CD8-positive, alpha-beta memory T cell (primary cell): ENCODE measurements at places on chromosomes 6 and 20. TPM values are rescaled to one million over a fixed set of nuclear protein-coding genes. Genes with fewer than 3 reads are reported as not detected.

Gene TMEM63B
- total RNA-seq = 20.3 TPM

DNA sequence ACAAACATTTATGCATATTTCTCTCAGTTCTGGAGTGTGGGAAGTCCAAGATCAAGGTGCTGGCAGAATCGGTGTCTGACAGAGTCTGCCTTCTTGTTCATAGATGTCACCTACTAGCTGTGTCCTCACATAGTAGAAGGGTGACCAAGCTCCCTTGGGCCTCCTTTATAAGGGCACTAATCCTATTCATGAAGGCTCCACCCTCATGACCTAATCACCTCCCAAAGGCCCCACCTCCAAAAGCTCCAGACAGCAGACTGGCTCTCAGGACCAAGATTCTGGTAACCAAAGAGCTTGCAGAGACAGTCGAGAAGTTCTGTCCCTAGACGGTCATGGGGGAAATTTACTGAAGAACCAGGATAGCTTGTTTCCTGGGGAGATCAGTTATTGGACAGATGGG, 139.1 kb downstream of the COL9A1 start:
- DNase-seq = no peak
- H3K36me3 ChIP-seq = no peaks in the 10 kb centered on the region
- no peaks in the 10 kb centered on the region for H3K4me1 ChIP-seq
- no peak overlapping the region for H3K4me3 ChIP-seq

- DNase-seq = no peak
- H3K4me1 ChIP-seq = peaks cover 24% of the 10 kb centered on the region
- H3K27ac ChIP-seq = no peak overlapping the region
- H3K27me3 ChIP-seq = no peaks in the 10 kb centered on the region
- no peak overlapping the region for H3K4me3 ChIP-seq
Measured at GRCh38 chr6:16624636-16625290, 136.5 kb downstream of the ATXN1 start.

Gene PRL
- total RNA-seq = not detected

DNA sequence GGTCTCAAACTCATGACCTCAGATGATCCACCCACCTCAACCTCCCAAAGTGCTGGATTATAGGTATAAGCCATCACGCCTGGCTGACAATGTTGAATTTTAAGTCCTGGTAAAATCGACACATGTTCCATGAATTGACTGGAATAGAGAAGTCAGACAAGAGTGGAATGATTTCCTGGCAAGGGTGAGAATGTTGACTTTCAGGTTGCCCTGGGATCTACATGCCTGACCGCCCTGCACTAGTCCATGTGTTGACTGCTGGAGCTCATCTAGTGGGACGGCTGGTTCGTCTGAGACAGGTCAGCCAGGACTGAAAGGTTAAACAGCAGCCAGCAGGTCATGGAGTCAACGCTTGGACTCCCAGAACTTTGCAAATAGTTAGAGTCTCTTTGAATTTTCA, 88.8 kb downstream of the SASH1 start:
- H3K4me3 ChIP-seq = no peak overlapping the region
- H3K27me3 ChIP-seq = no peaks in the 10 kb centered on the region
- H3K4me1 ChIP-seq = no peaks in the 10 kb centered on the region
- no peak for DNase-seq
- no peaks in the 10 kb centered on the region for H3K36me3 ChIP-seq

GRCh38 chr20:20528861-20529260, 161.0 kb downstream of the INSM1 start:
- H3K27me3 ChIP-seq = no peaks in the 10 kb centered on the region
- H3K4me1 ChIP-seq = no peaks in the 10 kb centered on the region
- H3K27ac ChIP-seq = no peak overlapping the region
- DNase-seq = no peak

DNA sequence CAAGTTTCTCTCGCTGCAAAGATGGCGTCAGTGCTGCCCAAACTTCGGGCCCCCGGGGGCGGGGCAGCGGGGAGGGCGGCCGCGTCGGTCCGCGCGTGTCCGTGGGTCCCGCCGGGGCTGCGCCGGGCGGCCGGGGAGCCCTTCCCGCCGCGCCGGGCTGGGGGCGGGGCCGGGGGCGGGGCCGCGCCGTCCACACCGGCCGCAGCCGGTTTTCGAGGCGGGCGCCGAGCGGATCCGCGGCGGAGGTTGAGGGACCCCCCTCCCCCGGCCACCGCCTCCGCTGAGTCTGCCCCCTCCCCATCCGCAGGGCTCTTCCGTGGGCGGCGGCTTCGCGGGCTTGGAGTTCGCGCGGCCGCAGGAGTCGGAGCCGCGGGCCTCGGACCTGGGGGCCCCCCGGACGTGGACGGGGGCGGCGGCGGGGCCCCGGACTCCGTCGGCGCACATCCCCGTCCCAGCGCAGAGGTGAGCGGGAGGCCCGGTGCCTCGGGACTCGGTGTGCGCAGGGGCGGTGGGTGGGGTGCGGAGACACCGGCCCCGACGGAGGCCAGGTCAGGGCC, 572 bp downstream of the SLC2A4RG start:
- no peaks in the 10 kb centered on the region for H3K27me3 ChIP-seq
- H3K27ac ChIP-seq = peak overlapping the region; percentile 38
- H3K36me3 ChIP-seq = peaks cover 11% of the 10 kb centered on the region
- DNase-seq = peak; percentile 58
- peak overlapping the region; percentile 66 for H3K4me3 ChIP-seq
- peaks cover 30% of the 10 kb centered on the region for H3K4me1 ChIP-seq

Gene NOX3
- total RNA-seq = not detected

DNA sequence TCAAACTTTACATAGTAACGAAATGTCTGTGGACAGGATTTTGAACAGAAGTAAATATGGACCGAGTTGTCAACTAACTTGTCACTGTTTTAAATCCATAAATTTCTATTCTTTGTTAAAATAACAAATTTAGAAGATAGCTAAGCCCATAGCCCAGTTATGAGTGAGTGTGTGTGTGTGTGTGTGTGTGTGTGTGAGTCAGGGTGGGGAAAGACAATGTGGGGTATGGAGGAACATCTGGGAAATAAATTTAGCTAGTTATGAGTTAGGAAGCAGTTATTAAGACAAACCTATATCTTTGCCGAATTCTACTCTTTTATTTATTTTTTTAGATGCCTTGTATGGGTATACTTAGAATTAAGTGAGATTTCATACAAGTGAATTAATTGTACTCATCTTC, 9.0 kb downstream of the TPBG start:
- DNase-seq = no peak
- H3K4me3 ChIP-seq = no peak overlapping the region
- no peaks in the 10 kb centered on the region for H3K36me3 ChIP-seq
- no peaks in the 10 kb centered on the region for H3K27me3 ChIP-seq

Gene RBPJL
- not detected for total RNA-seq

- no peak overlapping the region for H3K4me3 ChIP-seq
- H3K4me1 ChIP-seq = no peaks in the 10 kb centered on the region
- no peaks in the 10 kb centered on the region for H3K27me3 ChIP-seq
Measured at GRCh38 chr20:19223640-19224039, 11.2 kb downstream of the SLC24A3 start.

- peaks cover 7% of the 10 kb centered on the region for H3K4me1 ChIP-seq
- H3K27ac ChIP-seq = no peak overlapping the region
- H3K4me3 ChIP-seq = no peak overlapping the region
- H3K27me3 ChIP-seq = no peaks in the 10 kb centered on the region
Measured at GRCh38 chr6:144392536-144392935, 107.4 kb downstream of the UTRN start.

Gene TP53TG5
- not detected for total RNA-seq

Gene ZC3H12D
- total RNA-seq = 83.5 TPM

- H3K4me3 ChIP-seq = no peak overlapping the region
- no peak overlapping the region for H3K27ac ChIP-seq
- H3K27me3 ChIP-seq = no peaks in the 10 kb centered on the region
- no peak for DNase-seq
- no peaks in the 10 kb centered on the region for H3K4me1 ChIP-seq
Measured at GRCh38 chr6:113031591-113032238, 684.6 kb downstream of the RFPL4B start.

Gene C2
- 0.70 TPM for total RNA-seq
